ENCODE measurements at places on chromosomes 13 and 19.

DNA sequence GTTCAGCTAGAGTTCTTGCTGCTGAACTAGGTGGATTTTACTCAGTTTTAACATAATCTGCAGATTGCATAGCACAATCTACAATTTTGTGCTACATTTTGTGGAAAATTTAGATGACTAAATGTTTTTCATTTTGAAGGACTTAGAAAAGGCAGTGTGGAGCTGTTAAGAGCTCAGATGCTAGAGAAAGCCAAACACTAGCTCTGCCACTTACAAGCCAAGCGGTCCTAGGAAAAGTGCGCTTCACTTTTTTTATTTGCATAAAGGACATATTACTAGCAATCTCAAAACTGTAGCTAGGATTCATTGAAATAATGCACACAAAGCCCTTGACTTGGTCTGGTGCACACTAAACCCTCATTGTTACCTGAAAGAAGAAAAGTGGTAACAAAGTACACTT, 8.1 kb upstream of the CSNK1A1L start:
- DNase-seq = peak; percentile 31

- no peak for DNase-seq
Measured at GRCh38 chr13:97367016-97367822, 66.8 kb upstream of the RAP2A start.

DNA sequence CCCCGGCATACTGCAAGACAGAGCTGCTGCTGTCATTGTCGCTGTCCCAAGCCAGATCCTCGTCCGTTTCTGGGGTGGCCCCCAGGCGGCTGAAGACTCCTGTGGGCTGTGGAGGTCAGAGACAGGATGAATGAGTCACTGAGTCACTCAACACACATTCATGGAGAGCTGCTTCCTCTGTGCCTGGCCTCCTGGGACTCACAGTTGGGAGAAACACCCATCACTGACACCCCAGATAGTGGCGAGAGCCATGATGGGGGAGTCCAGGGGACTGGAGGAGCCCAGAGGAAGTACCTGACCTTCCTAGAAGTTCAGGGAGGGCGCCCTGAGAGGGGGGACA, 26.0 kb downstream of the C19orf47 start:
- DNase-seq = no peak

DNA sequence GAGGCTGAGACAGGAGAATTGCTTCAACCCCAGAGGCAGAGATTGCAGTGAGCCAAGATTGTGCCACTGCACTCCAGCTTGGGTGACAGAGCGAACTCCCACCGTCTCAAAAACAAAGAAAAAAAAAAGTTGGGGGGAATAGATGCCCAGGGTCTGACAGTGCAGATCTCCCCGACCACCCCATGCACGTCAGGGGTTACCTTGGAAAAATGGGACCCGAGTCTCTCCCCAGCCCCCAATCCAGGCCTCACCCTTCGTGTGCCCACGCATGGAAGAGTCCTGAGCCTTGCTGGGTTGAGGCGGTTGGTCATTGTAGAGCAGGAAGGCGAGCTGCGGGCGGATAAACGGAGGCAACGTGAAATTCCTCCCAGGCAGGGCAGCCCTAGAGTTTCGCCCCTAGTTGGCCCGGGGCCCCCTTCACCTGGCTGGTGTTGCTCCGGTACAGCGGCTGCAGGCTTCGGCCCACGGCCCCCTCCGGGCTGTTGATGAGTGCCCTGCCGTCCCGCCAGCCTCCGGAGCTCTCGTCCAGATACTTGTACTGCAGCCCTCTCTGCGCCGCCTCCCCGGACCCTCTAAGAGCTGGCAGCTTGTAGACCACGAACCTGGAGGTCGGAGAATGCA, 588 bp downstream of the DNASE2 start:
- no peak for DNase-seq

GRCh38 chr19:50974702-50975556, 5.5 kb upstream of the KLK6 start:
- DNase-seq = no peak

DNA sequence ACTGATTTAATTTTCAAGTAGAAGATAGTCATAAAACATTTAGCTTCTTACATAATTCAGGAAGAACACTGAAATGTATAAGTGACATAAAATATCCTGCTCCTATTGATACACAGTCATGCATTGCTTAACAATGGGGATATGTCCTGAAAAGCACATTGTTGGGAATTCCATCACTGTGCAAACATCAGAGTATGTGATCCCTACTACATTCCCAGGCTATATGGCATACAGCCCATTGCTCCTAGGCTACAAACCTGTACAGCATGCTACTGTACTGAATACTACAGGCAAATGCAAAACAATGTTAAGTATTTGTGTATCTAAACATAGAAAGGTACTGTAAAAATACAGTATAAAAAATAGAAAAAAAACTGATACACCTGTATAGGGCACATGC, 723.9 kb upstream of the ARGLU1 start:
- DNase-seq = no peak

Measured in NCI-H510A treated with DMSO at 0.1 percent for 48 hours (cell line).